ENCODE measurements at places on chromosomes 13 and 19.

DNA sequence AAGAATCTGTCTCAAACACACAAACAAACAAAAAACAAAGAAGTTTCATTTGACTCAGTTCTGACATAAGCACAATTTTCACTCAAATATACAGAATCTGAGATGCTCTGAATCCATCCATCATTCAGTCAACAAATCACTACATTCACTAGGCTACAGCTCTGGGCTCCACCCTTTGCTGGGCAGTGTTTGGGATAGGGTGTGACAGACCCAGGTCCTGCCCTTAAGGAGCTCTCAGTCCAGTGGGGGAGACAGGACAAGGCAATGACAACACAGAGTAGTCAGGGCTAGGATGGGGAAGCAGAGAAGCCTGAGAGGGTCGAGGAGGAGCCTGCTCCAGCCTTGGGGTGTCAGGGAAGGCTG lies 45.3 kb downstream of the SPTBN4 start:
- no peak for DNase-seq

DNA sequence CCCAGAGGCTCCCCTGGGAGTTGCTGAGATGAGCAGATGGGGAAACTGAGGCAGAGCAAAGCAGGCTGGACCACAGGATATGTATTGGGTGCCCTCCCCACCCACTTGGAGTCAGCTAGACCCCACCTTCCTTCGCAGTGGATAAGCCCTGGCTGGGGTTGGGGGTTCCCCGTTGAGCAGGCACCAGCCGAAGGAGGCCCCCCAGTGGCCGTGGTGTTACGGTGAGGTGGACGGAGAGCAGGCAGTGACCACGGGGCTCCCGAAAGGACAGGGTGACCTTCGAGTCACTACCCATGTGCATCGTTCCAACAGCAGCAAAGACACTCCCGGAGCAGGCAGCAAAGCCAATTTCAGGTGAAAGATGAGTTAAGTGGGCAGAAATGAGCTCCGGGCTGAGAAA lies 62.4 kb upstream of the ADGRE5 start:
- DNase-seq = no peak

GRCh38 chr13:30551189-30551588 lies 66.5 kb upstream of the USPL1 start:
- no peak for DNase-seq

- DNase-seq = no peak
Observed at GRCh38 chr19:40217934-40218890, at the start of gene TTC9B. TSS of gene TTC9B (minus strand) at chr19:40218384. CDS start at chr19:40218381, 3 bp downstream.

- DNase-seq = no peak
Observed at GRCh38 chr19:46840498-46840942, 10.1 kb downstream of the AP2S1 start.
